ENCODE measurements at places on chromosomes 16 and 17.

GRCh38 chr16:67665598-67665997 lies 952 bp downstream of the ENKD1 start:
- DNase-seq = no peak

- DNase-seq = no peak
Observed at GRCh38 chr17:44065668-44066203, 735 bp downstream of the LSM12 start.

- no peak for DNase-seq
Observed at GRCh38 chr16:24138024-24138423, 118.1 kb upstream of the CACNG3 start.

- DNase-seq = no peak
Observed at GRCh38 chr17:20059728-20060188, 50.6 kb downstream of the SPECC1 start.

GRCh38 chr16:86911437-86911958 lies 333.1 kb downstream of the FOXL1 start:
- no peak for DNase-seq

DNA sequence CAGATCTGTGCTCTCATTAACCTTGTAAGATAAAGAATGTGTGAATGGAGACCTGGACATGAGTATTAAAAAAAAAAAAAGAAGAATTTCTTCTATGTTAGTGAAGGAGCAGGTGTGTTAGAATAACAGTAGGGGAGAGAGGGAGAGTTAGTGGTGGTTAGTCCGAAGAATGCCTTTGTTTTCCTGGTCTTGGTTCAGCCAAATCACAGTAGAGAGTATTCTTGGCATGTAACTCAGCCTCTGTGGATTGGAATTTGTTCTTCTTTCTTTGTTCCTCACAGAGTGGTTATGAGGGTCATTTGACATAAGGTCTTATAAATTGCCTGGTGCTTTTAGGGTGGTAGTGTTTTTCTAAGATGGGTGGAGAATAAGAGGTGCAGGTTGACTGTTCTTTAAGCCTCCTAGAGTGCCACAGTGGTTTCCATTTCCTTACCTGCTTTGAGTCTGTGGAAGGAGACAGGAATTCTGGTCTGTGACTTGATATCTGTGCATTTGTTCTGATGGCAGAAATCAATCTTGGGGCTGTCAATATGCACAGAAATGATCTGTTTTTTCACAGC lies 17.6 kb downstream of the NUP93 start:
- DNase-seq = no peak

- no peak for DNase-seq
Observed at GRCh38 chr16:25868106-25868505, 176.3 kb downstream of the HS3ST4 start.

GRCh38 chr17:47719411-47720152 lies 13.5 kb upstream of the TBX21 start:
- DNase-seq = no peak

- no peak for DNase-seq
Observed at GRCh38 chr16:14193316-14193871, 122.3 kb downstream of the MRTFB start.

GRCh38 chr17:38914741-38915638 lies 10.4 kb upstream of the LASP1NB start:
- DNase-seq = no peak

DNA sequence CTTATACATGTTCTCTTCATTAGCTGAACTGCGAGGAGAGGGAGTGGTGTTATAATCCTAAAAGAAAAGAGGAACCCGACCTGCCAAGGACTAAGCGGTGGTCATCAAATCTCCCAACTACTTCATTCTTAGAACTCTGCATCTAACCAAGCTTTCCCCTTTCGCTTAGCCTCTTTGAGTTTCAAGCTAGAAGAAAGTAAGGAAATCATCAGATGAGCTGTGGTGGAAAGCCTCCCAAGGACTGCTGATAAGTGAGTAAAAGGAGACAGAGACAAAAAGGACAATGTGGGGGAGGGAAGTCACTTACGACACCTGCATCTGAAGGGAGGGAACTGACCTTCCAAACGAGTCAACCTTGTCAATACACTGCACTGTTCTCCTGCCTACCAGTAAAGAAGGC lies 121.3 kb downstream of the TRIM37 start:
- DNase-seq = no peak

DNA sequence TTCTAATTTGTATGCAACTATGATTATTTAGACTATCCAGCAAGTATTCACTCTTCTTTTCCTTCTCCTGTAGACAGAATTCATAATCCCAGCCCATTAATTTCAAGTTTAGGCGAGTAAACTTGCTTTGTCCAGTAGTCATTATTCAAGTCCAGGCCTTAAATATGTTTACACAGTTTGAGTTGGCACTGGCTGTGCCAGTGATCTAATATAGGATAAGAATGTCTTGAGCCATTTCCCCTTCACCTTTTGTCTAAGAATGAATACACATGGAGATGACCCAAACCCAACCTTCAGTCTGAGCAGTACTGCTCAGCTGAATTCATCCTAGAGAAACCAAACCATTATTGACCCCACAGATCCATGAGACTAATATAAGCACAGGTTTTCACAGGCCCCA lies 930.4 kb upstream of the CDH8 start:
- DNase-seq = no peak

DNA sequence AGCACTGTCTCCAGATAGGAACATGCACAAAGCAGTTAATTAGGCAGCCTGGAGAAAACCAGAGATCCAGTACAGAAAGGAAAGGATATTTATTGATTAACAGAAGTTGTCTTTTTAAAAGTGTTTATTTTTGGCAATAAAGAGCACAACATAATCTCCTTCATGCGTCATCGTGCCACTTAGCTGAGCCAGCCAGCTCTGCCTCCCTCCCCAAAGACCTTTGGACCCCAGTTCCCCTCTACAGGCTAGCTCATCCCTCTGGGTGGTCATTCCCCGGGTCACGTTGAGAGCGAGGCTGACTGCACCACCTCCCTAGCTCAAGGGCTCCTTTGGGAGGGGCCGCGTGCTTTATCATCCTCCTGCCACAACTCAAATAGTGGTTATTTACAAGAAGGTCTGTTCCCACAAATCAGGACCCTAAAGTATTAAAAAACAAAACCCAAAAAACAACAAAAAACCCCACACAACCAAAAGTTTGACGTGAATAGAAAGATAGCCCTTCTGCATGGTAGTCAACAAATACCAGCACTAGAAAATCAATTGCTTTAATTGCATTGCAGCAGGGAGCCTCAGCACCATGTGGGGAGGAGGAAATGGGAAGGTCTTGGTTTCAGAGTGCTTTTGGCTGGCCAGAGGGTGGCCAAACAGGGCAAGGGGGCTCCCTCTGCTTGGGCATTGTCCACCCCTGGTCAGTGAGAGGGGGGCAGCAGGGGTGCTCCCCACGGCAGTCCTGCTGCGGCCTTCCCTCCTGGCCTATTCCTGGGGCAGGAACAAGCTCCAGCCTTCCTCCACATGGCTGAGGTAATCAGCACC lies 9.6 kb downstream of the POLR2C start:
- DNase-seq = no peak

- no peak for DNase-seq
Observed at GRCh38 chr16:30903596-30903995, 7.2 kb downstream of the CTF1 start.

- DNase-seq = no peak
Observed at GRCh38 chr16:61926766-61927165, 109.5 kb downstream of the CDH8 start.

- DNase-seq = no peak
Observed at GRCh38 chr17:12603566-12603965, 62.1 kb upstream of the MYOCD start.

GRCh38 chr17:57210972-57211411 lies 45.3 kb upstream of the MSI2 start:
- no peak for DNase-seq

DNA sequence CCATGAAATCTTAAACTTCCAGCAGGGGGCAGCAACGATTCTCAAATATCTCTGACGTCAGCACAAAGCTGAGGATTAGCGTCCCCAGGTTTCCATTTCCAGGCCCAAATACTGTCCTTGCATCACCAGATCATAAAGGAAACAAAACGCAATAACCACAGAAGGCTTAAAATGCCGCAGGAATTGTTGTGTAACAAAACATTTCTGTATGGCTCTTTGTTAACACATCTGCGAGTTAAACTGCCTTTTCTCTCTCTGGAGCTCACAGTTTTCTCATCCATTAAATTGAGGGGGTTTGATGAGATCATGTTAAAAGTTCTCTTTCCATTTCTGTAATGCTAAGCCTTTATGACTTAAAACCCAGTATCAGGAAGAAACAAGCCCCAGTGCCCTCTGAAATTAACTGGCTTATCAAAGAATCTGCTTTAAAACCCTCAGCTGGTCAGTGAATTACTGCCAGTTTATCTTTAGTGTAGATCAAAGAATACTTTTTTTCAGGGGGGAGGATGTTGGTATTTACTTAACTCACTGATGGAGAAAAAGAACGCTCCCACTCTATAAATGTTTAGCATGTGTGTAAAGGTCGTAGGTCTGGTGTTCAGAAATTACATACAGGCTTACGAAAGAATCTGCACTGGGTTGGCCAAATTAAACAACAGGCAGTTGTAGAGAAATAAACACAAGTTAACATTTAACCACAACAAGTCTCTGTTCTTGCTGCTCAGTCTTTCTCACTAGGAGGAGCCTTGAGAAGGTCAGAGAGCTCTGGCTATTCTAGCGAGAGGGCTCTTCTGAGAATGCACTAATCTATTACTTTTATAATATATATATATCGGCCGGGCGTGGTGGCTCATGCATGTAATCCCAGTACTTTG lies 10.6 kb upstream of the TERF2 start:
- peak; percentile 36 for DNase-seq

DNA sequence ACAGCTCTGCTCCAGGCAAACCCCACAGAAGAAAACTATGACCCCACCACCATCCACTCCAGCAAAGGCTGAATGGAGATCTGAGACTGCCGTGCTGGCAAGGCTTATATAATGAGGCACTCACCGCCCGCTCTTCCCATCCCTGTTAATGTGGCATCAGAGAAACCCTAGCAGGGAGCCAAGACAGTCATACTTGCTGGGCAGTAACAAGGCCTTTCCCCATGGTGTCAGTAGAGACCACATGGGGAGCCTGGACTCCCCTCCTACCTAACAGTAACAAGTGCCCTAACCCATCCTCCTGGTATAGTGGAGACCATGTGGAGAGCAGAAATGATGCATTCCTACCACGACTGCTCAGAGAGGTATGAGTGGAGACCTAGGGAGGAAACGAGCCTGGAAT lies 235.2 kb downstream of the C16orf78 start:
- DNase-seq = peak; percentile 56

DNA sequence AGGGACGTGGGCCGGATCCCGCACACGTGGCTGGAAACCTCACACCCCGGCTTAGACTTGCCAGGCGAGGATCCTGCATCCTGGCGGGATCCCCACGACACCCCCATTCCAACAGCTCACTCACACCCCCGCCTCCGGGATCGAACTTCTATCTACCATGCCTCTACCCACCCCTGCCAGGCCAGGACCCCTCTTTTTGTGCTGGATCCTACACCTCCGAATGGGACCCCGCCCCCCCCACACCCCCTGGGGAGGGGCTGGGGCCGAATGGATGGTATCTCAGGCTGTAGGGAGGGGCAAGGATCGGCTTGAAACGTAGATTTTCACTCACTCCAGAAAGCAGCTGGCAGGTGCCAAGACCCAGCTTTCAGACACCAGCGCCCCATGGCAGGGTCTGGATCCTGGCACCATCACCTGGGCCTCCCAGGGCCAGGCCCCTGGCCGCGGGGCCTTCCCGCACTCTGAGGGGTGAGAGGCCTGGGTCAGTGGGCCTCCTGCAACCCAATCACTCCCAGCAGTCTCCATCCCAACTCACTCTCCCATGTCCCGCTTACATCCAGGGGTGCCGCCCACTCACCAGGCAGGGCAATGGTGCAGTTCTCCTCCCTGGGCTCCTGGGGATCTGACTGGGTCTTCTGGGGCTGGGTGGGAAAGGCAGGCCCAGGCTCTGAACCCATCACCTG lies 6.7 kb downstream of the PRSS36 start:
- no peak for DNase-seq

- no peak for DNase-seq
Observed at GRCh38 chr16:71288570-71288889, 672 bp downstream of the CMTR2 start.

DNA sequence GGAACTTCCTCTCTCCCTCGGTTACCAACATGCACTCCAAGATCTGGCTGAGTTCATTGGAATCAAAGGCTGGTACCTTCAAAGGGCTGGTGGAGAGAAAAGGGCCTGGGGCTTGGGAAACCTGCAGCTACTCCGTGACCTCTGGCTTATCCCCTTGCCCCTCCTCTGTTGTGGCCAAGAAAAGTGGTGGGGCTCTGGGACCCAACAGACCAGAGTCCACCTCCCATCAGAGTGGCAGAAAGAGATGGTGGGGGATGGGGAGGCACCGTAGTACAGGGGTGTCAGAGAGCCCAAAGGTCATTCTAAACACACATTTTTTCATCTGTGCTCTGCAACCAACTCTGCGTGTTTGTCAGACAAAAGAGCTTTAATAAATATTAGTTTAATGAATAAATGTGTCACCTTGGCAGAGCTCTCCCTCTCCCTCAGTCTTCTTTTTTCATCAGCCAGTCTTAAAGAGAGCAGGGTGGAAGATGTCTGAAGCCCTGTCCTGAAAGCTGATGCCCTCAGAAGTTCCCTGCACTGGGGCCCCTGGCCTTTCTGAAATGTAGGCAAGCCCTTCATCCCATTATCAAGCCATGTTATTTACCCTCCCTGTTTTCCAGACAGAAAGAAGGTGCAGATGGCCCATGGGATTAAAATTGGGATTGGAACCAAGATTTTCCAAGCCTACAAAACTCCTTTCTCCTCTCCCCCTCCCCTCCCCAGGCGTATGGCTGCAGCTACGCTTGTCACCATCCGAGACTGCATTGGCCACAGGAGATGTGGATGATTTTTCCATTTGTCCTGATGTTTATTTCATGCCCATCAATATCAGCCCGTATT lies 227.3 kb downstream of the CCDC182 start:
- DNase-seq = no peak

DNA sequence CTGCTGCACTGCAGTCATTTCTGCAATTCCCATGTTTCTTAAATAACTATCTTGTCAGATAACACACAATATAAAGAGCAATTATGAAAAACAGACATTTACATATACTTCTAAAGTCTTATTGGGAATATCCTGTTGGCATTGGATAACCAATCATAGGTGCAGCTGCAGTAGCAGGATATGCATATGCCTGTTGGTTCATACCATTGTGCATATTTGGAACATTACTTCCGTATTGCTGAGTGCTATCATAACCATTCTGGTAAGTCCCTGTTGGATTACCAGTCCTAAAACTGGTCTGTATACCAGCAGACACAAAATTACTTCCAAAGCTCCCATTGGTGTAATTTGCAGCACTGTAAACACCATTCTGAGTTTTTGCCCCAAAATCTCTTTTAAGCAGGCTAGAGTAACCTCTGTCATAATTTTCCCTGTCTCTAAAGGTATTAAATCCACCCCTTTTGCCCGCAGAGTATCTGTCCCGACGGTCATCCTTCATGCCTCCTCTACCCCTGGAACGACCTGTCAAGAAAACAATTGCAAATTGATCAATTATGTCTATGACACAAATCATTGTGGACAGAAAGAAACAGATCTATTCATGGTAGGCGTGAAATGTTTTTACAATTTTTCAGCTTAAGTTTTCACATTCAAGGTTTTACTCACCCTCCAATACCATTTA lies 3.1 kb upstream of the POLG2 start:
- no peak for DNase-seq
